ENCODE measurements at places on chromosomes 3 and 15.

DNA sequence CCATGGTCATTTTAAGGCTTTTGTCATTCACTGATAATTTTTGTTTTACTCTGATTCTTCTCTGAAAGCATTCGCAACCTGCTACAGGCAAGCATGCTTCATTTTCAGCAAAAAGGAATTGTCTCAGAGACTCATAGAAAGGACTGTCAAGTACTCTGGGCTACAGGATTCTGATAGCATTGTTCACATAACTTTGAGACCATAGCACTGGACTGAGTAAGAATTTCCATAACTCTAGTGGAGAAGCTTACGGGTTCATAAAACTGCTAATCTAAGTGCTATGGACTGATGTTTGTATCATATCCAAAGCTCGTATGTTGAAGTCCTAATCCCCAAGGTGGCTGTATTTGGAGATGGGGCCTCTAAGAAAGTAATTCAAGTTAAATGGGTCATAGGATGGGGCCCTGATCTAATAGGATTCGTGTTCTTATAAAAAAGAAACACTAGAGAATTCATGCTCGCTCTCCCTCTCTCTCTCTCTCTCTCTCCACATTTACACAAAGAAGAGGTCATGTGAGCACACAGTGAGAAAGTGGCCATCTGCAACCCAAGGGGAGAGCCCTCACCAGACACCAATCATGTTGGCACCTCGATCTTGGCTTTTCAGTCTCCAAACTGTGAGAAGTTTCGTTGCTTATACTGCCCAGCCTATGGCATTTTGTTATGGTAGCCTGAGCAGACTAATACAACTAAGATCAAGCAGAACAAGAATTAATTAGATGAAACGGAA is 60.4 kb downstream of the CRYGS start:
- no peak for DNase-seq

- DNase-seq, result no peak
Observed at GRCh38 chr3:56833022-56833421, 31.3 kb upstream of the ARHGEF3 start.

- DNase-seq, result no peak
Observed at GRCh38 chr3:166955201-166955939, 424.7 kb downstream of the ZBBX start.

GRCh38 chr3:126678693-126679317 is 23.9 kb upstream of the TXNRD3 start:
- DNase-seq, result no peak

DNA sequence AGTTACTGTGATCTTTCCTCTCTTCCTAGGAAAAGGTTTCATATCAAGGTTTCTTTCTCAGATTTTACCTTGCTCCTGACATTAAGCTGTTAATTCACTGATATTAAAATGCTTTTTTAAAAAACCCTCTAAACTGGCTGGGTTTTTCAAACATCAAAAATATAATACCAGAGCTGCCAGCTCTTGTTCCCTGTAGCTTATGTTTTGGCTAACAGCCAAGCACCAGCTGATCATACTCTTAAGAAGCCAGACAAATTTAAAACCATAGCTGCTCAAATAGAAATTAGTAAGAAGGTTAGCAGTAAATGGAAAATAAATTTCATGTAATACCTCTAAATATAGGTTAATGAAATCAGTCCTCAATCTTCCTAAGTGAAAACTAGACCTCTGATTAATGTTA is 657.5 kb downstream of the GRM7 start:
- DNase-seq, result no peak

DNA sequence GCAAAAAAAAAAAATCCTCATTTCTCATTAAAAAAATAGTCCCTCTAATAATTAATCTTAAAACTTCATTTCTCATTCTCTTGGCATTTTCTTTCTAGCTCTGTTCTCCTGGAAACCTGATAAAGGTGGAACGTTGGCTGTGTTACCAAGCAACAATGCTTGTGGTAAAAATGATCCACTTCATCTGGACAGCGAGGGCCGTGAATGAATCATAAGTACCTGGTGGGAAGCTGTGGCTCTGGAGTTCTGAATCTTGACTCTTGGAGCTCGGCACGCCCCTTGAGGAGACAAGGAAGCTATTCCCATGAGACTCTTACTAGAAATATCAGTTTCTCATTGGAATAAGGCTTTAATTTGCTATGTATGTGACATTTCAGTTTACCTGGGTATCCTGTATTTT is 32.5 kb downstream of the BCL2L10 start:
- DNase-seq, result no peak

DNA sequence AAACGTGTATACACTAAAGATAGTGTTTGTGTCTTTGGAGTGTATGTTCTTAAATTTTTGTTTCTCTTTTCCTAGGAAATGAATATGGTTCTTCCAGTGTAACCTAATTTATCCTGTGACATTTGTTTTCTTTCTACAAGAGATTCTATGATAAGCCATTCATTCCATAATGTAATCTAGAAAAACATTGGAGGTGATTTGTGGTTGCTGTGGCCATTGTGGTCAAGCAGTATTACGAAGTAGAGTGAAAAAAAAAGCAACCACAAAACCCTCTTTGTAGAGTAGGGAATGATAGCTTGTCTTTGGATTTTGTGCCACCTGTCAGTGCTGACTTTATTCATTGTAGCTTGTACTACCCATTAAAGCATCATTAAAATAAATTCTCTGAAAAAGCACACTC is 1209.6 kb downstream of the ZPLD1 start:
- DNase-seq, result no peak

DNA sequence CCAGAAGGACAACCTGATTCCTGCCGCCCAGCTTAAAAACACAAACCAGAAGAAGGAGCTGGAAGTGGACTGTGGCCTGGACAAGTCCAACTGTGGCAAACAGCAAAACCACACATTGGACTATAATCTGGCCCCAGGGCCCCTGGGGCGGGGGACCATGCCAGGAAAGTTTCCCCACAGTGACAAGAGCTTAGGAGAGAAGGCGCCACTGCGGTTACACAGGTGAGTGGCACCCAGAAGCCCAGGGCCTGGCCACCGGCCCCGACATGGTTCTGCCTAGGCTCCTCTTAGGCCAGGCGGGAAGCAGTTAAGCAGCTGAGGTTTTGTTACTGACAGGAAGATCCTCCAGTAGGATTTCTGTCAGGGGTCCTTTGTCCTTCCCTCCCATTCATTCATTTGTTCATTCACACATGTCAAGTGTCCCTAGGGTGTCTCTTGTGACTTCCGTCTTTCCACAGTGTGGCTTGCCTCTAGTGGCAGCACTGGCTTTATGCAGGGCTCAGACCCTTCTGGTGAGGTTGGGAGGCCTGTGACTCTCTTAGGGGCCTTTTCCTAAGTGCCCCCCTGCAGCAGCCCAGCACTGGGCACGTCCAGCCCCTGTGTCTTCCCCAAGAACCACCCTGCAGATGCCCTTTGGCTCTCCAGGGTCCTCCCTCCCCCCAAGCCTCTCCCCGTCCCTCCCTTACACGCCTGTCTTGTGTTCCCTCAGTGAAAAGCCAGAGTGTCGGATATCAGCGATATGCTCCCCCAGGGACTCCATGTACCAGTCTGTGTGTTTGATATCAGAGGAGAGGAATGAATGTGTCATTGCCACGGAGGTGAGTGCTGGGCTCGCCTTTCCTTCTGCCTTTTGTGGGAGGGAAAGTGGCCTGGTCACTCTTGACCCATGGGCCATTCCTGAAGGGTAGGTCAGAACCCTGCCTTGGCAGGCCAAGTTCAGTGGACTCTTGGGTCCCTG is 7.8 kb downstream of the DLL4 start:
- DNase-seq, result no peak

GRCh38 chr15:68204361-68204760 is 771 bp downstream of the CALML4 start:
- no peak for DNase-seq

DNA sequence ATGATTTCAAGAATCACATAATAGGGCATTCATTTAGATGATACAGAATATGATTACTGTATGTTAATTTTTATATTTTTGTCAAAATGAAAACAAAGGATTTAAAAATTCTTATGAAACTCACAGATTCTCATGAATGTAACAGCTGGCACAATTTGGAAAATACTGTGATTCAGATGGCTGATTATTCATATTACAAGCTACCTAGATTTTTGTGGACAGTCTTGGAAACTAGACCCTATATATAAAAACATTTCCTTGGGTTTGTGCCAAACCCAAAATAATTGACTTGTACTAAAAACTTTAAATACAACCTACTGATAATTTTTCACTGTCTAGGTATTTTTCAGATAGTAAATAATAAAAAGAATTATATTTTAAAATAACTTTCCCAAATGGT is 26.2 kb downstream of the ZBED2 start:
- no peak for DNase-seq

GRCh38 chr3:122921791-122922651 is 105.5 kb downstream of the SEMA5B start:
- DNase-seq, result no peak

DNA sequence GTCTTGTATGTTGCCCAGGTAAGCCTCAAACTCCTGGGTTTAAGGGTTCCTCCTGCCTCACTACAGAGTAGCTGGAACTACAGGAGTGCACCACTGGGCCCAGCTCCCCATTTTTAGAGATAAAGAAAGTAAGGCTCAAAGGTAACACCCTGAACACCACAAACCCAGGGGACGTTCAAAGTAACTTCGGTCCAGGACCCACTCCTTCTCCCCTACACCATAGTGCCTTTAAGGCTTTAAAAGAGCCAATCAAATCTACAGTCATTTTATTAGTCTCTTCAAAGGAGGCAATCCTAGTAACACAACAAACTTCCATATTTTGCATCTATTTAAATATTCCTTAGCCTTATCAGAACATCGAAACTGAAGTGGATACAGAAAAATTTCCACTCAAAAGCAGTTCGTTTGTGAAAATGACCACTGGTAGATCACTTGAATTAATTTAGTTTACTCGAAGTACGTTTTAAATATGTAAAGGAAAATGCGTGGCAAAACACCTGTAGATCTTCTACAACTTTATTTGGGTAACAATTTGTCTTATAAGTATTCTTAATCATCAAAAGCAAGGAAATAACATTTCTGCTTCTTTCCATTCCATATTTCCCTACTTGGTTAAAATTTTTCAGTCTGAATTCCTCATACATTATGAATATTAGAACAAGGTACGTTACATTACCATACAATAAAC is 1.8 kb downstream of the STAG1 start:
- DNase-seq, result no peak

- peak; percentile 88 for DNase-seq
Observed at GRCh38 chr3:64213962-64214379, 11.3 kb downstream of the PRICKLE2 start.

GRCh38 chr3:58176827-58177489 is 33.8 kb downstream of the DNASE1L3 start:
- no peak for DNase-seq

DNA sequence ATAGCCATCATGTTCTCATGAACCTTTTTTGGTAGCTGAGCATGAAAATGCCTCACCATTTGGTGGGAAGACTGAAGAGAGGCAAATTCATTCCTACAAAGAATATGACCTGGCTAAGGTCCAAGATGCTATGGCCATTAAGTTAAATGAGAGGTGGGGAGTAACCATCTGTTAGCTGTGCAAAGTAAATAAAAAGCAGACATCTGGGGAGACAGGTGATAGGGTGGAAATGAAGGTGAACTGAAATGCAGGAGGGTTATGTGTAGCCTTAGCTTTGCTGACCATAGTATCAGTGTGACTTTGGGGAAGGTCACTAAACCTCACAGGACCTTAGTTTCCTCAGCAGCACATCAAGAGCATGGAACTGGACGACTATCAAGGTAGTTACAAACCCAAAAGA is 111.0 kb upstream of the STRIT1 start:
- DNase-seq, result no peak

GRCh38 chr3:37985637-37986320 is 4.8 kb upstream of the VILL start:
- DNase-seq, result peak; percentile 60

GRCh38 chr3:136135039-136135802 is 60.9 kb downstream of the MSL2 start:
- no peak for DNase-seq

- DNase-seq, result no peak
Observed at GRCh38 chr15:80888846-80889245, 100.8 kb downstream of the MESD start.

- no peak for DNase-seq
Observed at GRCh38 chr3:123275691-123276090, 73.9 kb downstream of the SEC22A start.

DNA sequence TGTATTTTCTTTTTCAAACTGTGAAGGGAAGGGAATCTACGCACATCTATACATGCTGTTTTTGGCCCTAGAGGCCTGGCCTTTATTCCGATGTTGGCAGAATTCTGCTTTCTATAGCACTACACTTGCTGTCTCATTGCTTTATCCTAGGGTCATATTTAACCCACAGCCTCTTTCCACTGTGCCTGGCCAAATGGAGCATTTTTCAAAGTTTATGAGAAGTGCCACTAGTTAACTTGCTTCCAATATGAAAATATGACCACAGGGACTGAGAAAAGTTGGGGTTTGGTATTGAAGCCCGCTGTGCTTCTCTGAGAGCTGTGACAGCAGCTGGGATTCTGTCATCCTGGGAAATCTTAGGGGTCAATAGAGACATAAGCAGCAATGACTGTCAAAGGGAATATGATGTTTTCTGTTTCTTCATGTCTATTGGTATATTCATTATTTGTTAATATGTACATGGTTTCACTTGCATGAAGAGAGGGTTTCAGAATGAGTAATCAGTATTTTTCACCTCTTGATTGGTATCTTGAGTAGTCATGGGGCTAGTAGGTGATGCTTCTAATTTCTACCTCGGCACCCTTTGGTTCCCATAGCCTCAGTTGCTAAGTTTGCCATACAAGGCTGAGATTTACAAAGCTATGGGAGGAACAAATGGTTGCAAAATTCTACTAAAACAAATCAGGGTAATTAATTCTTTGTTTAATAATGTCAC is 275.8 kb upstream of the RBMS3 start:
- no peak for DNase-seq

DNA sequence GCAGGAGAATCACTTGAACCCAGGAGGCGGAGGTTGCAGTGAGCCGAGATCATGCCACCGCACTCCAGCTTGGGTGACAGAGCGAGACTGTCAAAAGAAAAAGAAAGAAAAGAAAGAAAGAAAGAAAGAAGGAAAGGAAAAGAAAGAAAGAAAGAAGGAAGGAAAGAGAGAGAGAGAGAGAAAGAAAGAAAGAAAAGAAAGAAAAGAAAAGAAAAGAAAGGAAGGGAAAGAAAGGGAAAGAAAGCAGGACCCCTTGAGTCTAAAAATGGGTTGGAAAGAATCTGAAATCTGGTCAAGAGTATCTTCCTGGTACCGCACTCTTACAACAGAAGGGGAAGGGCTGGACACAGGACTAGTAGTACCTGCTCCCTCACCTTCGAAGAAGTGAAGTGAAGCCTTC is 19.6 kb downstream of the CRYGS start:
- DNase-seq, result no peak

DNA sequence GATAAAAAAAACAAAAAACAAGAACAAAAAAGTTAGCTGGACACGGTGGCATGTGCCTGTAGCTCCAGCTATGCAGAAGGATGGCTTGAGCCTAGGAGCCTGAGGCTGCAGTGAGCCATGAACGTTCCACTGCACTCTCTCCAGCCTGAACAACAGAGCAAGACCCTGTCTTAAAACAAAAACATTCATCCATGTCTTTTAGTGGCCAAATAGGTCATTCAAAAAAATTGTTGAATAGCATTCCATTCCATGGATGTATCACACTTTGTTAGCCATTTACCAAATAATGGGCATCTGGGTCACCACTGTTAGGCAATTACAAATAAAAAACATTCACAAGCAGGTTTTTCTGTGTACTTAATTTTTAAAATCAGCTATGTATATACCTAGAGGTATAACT is 139.7 kb downstream of the STAG1 start:
- DNase-seq, result no peak
